Stimulated activated CD8-positive, alpha-beta memory T cell treated with anti-CD3 and anti-CD28 coated beads, Interleukin-7, amount 100 ng/mL, for 1 hour (primary cell): ENCODE measurements at places on chromosomes 11 and 22.

- DNase-seq, result no peak
Measured at GRCh38 chr11:44785856-44786607, 59.3 kb downstream of the TSPAN18 start.

DNA sequence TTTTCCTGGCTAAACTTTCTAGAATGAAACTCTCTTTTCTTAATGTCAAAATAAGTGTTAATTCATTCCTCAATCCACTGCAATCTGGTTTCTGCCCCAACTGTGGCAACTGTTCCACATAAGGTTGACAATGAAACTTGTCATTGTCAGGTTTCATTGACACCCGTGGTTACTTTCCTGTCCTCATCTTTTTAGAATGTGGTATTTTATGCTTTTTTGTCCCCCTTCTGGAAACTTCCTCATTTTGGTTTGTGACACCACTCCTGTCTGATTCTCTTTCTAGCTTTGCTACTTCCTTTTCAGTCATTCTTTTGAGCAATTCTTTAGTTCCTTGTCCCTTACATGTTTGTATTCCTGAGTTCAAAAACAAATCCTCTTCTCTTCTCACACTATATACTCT, 7.5 kb upstream of the PDE3B start:
- no peak for DNase-seq

GRCh38 chr11:20275987-20276965, 87.2 kb upstream of the HTATIP2 start:
- DNase-seq, result no peak

DNA sequence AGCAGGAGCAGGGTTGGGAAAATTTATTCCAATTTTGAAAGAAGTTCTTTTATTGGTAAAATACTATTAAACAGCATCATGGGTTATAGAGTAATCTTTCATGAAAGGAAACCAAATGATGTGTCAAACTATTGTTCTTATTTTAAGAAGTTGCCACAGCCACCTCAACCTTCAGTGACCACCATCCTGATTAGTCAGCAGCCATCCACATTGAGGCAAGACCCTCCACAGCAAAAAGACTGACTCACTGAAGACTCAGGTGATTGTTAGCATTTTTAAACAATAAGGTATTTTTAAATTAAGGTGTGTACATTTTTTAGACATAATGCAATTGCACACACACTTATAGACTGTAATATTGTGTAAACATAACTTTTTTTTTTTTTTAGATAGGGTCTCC, 3.7 kb upstream of the HEPHL1 start:
- no peak for DNase-seq

- no peak for DNase-seq
Measured at GRCh38 chr22:40123387-40123786, 54.3 kb upstream of the TNRC6B start.

GRCh38 chr11:66880496-66881450, 23.9 kb downstream of the LRFN4 start:
- no peak for DNase-seq

DNA sequence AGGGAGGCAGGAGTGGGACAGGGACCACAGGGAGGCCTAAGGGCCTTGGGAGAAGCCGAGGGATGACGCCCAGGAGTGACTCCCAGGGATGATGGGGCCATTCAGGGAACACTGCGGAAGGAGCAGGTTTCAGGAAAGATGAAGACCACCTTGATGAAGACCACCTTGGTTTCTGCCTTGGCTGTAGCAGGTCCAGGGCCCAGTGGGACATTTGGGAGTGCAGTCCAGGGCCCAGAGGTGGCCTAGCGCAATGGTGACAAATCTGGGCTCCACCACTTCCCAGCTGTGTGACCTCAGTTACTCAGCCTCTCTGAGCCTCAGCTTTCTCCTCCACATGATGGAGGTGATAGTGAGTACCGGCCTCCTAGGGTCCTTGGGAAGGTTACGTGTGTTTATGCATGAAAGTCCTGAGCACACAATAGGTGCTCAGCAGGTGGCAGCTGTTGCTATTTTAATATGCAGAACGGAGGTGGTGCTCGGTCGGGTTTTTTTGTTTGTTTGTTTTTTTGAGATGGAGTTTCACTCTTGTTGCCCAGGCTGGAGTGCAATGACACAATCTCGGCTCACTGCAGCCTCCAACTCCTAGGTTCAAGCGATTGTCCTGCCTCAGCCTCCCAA, 770 bp downstream of the TSGA10IP start:
- no peak for DNase-seq

DNA sequence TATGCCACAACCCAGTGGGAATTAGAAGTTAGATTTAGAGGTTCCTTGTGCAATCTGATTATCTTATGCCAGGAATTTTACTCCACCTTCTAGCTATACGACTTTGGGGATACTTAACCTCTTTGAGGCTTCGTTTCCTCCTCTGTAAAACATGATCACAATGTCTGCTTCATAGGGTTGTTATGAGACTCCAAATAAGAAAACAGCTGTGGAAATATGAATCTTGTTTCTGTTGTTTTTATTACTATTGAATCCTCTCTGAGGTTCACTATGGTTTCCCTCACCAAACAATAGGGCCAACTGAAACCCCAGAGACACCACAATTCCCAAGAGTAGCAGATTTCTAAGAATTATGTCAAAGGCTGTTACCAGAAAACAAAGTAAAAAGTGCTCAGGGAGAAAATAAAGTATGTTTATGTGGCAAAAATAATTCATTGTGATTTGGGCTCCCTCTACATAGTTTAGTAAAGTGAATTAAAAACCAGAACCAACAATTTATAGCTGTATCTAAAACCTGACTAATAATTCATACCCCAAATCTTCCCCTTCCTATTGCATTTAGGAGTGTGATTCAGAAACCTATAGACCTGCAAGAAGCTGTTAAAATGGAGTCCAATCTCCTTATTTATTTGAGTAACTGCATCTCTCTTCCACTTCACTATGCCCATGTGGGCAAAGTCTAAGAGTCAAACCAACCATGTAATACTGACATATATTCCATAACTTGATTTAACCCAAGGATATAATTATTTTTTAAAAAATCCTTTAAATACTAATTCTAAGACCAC, 38.4 kb downstream of the AMBRA1 start:
- DNase-seq, result no peak

DNA sequence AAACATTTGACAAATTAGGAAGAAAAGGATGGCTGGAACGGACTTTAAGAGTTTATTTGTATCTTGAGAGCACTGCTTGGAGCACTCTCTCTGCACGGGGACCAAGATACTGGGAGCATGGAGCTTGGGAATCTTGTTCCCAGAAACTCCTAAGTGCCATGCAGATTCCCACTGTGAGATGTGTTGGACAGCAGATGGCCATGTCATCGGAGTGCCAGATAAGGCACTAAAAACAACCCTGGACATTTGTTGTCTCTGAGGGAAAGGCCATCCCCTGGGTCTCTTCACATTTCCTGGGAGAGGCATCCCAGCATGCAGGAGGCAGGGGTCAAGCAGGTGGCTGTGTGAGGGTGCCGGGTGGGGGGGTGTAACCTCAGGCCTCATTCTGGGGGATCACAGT, 2.9 kb downstream of the KIRREL3 start:
- no peak for DNase-seq

- DNase-seq, result no peak
Measured at GRCh38 chr11:57214098-57214417, 23.0 kb downstream of the APLNR start.
